Globus pallidus (tissue), 1 donor: ENCODE measurements at places on chromosomes 7 and 10.

DNA sequence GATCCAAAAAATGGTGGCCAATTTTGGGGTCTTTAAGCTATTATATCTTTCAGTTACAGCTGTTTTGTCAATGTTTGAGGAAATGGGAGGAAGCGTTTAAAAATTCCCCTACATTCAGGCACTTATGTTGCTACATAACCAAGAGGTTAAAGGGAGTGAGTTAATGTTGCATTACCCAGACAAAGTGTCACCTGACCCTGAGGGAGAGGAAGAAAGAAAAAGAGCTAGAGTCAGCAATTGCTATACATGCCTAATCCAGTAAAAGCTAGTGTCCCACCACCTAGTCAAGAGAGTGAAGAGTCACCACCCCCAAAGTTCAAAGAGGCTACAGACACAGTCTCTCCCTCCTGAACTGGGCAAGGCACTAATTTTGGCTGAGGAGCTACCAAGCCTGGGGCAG lies 69.5 kb upstream of the ZNF92 start:
- DNase-seq, result no peak

- no peak for DNase-seq
These were observed 82.7 kb downstream of the ARHGAP22 start for GRCh38 chr10:48522011-48522765.

- peak; percentile 58 for DNase-seq
These were observed 343.0 kb downstream of the CRPPA start for GRCh38 chr7:16078076-16078952.

GRCh38 chr7:50684713-50685075 lies 98.0 kb downstream of the GRB10 start:
- DNase-seq, result no peak

- no peak for DNase-seq
These were observed 58.5 kb downstream of the LCOR start for GRCh38 chr10:96890580-96890979.

- no peak for DNase-seq
These were observed 82.9 kb upstream of the WDR11 start for GRCh38 chr10:120768227-120768626.

- no peak for DNase-seq
These were observed 119.6 kb upstream of the CTTNBP2 start for GRCh38 chr7:117992635-117993376.

GRCh38 chr10:31124852-31125251 lies 93.2 kb upstream of the ZNF438 start:
- DNase-seq, result no peak

DNA sequence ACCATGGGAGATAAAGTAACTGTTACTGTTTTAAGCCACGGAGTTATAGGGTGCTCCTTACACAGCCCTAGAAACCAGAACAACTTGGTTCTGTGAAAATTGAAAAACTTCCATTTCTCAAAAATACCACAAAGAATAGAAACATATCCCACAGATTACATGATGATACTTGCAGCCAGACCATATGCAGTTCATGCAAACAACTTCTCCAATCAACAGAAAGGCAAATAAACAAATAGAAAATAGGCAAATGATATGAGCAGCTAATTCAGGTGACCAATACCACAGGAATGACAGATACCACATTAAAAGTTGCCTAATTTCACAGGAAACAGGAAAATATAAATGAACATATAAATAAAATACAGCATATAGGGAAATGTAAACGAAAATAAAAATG lies 297.5 kb downstream of the HTR7 start:
- DNase-seq, result no peak

DNA sequence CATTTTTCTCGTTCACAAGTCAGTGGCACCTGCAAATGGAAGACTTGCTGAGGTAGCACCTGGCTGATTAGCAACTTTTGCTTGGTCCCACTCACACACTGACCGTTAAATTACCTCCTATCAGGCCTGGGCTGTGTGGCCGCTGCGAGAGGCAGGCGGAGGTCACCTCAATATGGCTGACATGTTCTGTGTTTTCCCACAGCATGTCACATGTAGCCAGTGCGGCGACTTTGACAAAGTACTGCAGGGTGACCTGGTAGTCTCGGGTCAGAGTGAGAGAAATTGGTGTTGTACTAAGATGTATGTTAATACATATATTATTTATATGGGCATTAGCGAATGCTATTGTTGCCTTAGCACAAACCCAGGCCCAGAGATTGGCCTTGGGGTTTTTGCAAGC lies 307.5 kb downstream of the LRMDA start:
- DNase-seq, result no peak

DNA sequence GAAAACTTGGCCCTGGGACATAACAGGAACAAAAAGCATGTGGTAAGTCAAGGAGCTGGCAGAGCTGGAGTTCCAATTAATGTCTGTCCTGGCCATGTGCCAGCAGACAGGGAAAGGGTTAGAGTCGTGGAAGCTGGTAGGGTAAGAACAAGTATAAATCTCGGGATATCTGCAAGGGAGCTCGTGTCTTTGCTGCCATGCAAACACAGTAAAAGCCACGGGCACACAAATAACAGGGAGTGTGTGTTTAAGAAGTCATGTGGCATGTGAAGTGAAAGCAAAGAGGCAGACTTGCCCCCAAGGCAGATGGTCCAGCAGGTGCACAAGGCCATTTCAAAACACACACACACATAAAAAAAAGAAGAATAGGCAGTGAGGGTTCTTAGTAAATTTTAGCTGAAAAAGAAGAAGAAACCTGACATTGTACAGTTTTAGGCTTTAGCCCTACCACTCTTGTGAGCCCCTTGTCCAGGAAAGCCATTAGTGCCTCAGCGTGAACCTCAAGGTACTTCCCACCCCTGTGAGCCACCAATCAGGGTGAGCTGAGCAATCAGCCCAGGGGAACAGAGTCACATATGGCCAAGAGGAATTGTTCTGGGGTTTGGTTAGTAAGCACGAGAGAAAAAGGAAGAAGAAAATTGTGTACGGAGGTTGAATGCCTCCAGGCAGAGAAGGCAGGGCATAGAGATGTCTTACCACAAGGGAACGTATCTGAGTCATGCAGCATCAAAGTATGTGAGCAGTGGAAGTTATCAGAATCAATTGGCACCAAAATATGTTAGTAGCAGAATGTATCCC lies 32.8 kb upstream of the ARHGAP12 start:
- DNase-seq, result no peak

DNA sequence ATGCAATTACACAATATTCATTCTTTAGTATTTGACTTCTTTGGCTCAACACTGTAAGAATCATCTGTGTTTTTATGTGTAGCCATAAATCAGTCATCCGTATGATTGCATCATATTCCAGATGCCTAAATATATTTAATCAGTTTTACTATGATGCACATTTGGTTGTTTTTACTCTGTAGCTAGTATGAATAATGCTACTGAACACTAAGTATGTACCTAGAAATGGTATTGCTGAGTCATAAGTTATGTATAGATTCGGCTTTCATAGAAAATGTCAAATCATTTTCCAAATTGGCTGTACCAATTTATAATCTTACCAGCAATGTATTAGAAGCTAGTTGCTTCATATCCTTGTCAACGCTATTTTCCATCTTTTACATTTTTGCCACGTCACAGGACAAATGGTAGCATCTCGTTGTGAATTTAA lies 197.3 kb upstream of the PLXNA4 start:
- no peak for DNase-seq

- no peak for DNase-seq
These were observed 96.4 kb downstream of the CREM start for GRCh38 chr10:35223016-35223415.

DNA sequence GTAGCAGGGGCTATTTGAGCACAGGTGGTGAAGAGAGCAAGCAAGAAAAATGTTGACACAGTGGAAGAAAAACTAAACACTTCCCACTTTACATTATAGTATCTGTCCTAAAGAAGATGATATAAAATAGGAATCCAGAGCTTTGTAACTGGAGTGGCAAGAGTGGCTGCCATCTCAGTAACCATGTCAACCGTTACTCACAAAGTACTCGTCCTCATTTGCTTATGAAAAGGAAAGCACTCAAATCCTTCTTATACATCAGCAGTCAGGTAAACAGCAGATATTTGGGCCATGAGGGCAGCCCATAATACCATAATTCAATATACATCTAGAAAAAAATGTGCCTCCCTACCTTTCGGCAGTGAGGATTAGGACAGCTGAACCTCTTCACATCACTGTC lies 70.1 kb downstream of the RNF216 start:
- DNase-seq, result no peak

GRCh38 chr7:1724118-1724910 lies 54.2 kb downstream of the ELFN1 start:
- DNase-seq, result no peak

DNA sequence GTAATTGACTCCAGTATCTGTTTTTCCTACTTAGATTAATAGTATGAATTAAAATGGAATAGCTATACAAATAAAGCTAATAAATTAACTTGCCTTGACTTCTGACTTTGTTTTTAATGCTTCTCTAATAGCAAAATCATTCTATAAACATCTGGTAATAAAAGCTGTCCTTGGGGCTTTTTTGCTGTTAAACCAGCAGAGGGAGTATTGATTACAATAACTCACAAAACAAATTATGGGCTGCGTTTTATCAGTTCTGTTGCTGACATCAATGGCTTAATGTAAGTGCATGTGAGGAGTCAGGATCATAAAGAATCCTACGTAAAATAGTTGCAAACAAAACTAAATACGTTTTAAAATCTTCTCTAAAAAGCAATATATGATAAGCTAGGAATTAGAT lies 667.8 kb downstream of the PCDH15 start:
- DNase-seq, result peak; percentile 2

DNA sequence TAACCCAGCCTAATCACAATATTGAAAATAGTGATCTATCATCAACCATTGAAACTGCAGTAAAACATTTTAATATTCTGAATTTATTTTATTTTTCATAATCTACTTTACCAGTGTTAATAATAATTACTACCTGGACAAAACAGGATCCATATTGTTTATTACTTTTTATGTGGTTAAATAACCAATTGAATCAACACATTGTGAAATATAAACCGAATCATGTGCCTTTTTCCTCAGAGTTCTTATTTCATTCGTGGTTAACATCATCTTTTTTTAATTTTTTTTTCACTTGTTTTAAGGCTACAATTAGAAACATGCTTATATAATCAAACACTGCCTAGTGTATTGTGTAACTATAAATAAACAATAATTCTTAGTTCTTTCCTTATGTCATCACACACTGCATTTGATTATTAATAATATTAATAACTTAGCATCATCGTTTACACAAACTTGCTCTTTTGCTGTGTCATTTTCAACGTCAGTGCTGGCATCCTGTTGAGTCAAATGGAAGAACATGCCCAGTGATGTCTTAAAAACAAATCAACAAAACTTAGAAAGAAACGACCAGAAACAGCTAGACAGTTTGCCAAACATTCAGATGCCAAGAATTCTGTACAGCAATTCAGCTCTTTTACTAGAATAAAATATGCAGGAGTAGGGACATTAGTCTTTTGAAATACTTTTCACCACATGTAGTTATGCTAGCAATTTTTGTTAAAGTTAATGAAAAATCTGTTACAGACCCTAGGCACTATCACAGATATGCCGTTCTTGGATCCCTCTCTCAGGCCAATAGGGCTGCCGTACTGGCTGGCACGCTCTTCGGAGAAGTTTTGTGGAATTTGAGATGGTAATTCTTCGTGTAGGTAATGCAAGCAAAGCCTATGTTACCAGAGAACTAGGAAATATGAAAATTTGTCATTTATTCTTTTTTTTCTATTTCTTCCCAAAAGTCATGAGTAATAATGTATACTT lies 330.4 kb upstream of the SEMA3A start:
- peak; percentile 5 for DNase-seq

DNA sequence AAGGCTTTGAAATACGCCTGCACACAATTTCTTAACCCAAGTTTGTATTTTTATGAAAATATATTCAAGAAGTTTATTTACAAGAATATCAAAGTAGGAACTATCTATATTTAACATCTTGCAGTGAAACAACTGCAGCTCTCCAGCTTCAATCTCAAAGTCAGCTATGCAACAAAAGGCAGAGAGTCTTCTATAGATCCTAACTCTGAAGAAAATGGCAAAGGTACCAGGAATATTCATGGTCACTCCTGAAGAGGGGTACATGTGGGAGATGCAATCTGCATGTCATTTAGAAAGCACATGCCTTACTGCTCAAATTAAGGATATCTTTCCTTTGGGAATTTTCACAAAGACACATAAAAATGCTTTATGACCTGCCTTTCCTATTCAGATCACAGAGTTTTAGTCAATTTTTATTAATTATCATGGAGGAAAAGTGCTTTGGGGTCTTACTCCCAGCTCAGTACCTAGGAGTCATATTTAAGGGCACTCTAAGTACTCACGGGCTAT lies 1.5 kb downstream of the ANK3 start:
- DNase-seq, result no peak

- DNase-seq, result no peak
These were observed 60.8 kb downstream of the CARD11 start for GRCh38 chr7:2982831-2983230.

DNA sequence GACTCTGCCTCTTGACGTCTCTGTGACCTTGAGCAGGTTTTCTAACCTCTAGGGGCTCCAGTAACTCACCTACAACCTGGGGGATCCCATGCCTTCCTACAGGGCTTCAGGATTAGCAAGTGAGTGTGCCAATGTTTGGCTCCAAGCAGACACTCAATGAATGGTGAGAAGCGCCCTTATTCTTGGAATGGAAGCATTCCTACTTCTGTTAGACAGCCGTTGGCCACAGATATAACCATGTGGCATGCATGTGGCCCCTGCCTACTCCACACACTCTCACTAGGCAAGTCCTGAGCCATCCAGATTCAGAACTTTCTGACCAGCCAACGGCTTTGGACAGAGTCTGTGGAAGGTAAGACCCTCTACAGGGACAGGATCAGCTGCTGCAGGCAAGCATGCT lies 108.9 kb upstream of the LYZL2 start:
- no peak for DNase-seq

GRCh38 chr7:44154703-44155102 lies 13.6 kb upstream of the MYL7 start:
- DNase-seq, result no peak
